ENCODE measurements at places on chromosomes 3 and 15.

- DNase-seq: no peak
Observed at GRCh38 chr3:106121491-106122289, 252.9 kb upstream of the CBLB start.

- DNase-seq: no peak
Observed at GRCh38 chr3:36060950-36061349, 319.4 kb upstream of the STAC start.

DNA sequence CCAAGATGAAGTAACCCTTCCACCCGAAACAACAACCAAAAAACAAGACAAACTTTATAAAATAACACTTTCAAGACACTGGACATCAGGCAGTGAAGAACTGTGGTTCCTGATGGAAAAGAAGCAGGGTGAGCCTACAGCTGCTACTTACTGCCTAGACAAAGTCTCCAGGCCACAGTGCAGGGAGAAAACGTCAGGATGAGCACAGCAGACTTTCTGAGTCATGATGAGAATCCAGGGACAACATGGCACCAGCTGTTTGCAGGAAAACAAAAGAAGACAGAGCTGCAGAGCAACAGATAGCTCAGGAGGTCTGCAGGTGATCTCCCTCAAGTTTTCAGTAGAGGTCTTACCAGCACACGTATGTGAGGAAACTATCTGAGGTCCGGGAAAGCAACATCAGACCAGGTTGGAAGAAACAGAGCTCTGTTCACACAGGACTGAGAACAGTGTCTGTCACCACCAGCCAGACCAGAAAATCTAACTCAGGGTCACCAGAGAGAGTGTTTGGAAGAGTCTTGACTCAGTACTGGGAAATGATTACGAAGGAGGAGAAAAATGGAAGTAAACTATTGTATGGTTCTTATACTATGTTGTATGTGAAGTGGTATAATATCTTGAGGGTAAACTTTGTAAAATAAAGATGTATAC is 108.9 kb downstream of the ANO10 start:
- no peak for DNase-seq

- DNase-seq: no peak
Observed at GRCh38 chr3:63644212-63644797, 8.2 kb upstream of the SNTN start.

- no peak for DNase-seq
Observed at GRCh38 chr15:41921639-41922038, 27.8 kb upstream of the SPTBN5 start.

GRCh38 chr3:46854555-46854991 is 8.7 kb downstream of the MYL3 start:
- DNase-seq: no peak

DNA sequence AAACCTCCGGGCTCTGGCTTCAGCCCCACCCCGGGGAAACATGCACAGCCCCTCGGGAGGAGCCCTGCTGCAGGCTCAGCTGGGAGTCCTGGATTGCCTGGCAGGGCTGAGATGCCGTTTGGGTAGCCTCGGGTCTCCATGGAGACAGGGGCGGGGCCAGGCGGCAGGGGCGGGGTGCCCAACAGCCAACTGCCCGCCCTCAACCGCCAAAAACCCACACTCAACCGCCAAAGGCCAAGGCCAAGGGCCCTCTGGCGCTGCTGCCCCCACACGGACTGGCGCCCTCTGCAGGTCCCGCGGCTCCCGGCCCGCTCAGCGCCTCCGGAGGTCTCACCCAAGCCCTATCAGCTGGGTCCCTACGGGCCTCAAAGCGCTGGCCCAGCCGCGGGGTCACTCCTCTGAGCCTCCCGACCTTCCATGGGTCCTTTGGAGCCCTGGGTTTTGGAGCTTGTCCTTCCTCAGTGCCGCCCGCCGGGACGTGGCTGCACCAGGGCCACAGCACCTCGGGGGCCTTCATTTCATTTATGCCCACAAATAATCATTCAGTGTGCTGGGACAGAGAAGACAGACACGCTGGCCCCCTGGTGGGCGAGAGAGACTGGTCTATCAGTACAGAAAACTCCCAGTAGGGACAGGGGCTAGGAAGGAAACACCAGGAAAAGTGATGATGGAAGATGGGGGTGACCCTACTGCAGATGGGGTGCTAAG is 33.5 kb upstream of the ACAD9 start:
- DNase-seq: no peak
